Renal cortex interstitium (tissue), 15 donors: ENCODE measurements at places on chromosomes 6 and 20. TPM values are rescaled to one million over a fixed set of nuclear protein-coding genes. Genes with fewer than 3 reads are reported as not detected.

DNA sequence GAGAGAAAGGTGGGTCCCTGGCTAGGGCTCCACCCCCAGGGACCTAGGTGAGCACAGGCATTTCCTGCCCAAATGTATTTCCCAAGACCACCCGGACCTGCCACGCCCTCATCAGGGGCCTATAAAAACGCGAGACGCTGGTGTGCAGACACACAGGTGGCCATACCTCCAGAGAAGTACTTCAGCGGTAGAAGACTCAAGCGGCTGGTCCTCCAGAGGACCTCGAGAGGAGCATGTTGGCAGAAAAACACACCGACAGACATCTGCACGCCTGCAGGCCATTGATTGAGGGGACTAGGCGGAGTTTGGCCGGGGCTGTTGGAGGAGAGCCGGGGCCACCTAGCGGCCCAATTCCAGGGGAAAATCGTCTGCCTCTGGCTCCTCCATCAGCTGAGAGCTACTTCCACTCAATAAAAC, 695.8 kb upstream of the MMS22L start:
- no peak for DNase-seq

DNA sequence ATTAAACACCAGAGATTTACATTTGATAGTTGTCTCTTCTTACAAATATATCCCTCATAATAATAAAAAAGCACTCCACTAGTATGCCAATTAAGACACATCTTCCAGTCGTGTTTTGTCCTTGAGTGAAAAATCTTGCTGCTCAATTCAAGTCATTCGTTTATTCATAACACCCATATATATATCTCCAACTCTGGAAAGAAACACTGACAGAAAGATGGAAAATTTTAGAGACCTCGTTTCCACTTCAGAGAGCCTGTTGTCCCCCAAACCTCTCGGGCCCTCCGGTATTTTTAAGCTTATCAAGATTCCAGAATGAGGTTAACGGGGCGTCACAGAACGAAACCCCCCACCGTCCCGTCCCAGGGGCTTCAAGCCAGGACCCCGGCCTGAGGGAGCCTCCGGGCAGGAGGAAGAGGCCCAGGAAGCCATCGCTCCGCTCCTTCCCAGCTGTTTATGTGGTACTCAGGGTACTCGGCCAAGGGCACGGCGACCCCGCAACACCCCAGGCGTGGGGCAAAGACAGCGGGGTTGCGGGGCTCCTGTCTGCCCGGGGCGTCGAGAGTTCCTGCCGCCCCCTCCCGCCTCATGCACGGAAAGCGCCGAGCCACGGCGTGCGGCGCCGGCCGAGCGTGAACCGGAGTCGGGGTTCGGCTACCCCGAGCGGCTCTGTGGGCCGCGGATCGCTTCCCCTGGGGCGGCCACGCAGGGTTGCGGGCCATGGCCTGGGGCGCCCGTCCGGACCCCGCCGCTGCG, 623 bp upstream of the SNX9 start:
- DNase-seq: no peak

DNA sequence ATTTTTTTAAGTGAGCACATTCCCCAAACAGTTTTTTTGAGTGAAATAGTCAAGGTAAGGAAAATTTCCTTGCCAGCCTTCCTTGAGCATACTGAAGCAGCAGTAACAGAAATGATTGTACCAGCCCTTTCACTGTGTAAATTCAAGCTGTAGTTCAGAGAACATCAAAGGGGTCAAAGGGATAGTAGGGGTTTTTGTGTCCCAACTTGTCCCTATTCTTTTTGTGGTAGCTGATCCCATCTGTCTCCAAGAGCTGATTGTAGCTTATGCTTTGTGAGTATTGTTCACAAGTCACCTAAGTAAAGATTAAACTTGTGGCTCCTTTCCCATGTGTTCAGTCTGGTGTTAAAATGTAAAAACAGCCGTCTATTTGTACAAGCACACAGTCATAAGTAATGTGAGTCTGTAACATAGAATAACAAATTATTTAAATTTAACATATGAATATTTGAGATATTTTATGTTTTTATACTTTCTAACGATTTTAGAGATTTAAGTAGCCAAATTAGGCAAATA, 185.0 kb downstream of the CENPW start:
- no peak for DNase-seq

GRCh38 chr6:147467886-147468285, 40.6 kb upstream of the SAMD5 start:
- DNase-seq: no peak

DNA sequence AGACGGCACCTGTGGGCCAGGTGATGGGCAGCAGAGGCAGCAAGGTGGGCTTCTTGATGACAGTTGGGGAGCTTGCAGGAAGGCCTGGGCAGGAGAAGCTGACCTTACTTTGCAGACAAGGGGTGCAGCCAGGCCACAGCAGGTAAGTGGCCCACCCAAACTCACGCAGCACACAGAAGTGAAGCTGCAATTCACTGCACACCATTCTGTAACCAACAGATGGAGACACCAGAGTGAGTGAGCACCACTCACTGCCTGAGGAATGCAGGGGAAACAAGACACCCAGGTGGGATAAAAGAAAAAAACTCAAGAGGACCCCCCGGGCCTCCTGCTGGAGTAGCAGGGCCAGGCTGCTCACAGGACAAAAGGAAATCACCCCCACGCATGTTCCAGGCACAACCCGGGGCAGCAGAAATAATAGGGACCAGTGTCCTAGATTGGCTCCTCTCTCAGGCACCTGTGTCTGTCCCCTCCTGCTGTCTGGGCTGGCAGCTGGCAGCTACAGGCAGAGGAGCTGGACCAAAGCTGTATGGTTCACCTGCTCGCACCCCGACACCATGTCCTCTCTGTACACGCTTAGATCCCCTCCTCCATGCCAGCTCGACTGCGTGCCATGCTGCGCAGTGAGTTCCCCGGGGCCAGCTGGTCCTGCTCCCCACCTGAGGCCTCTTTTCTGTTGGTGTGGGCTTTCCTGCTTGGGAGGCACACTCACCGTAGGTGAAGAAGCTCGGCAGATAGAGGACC, 4.9 kb downstream of the MTCH1 start:
- no peak for DNase-seq

DNA sequence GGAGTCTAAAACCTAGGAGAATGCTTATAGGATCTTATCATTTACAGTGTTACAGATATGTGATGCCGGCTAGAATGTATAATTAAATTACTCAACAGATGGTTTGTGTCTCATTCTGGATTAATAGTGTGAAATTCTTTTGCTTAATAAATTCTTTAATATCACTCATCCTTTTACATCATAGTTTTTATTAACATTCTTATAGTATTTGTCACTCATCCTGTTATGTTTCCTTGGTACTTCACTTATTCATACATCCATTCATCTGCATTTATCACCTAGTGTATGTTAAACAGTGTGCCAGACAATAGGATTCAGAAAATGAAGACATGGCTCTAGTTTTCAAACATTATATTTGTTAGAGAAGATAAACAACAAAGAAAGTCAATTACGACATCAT, 468.7 kb downstream of the FRK start:
- DNase-seq: no peak

DNA sequence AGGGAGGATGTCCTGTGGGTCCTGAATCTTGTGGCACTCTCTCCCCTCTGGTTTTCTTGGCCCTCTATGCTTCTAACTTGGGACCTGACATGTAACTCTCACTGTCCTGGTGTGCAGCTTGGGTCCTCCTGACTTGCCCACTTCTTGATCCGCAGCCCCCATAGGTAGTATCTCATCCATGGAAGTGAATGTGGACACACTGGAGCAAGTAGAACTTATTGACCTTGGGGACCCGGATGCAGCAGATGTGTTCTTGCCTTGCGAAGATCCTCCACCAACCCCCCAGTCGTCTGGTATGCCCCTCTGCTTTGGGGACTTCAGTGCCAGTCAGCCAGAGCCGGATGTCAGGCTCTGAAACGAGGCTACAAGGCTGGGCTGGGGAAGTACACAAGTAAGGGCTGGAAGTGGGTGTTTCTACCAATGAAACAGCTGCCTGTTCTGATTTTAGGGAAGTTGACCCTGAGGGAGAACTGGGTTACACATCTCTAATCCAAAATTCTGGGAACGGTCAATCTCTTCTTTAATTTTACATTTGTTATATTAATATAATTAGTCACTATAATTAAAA, 641 bp downstream of the DBNDD2 start:
- DNase-seq: no peak

DNA sequence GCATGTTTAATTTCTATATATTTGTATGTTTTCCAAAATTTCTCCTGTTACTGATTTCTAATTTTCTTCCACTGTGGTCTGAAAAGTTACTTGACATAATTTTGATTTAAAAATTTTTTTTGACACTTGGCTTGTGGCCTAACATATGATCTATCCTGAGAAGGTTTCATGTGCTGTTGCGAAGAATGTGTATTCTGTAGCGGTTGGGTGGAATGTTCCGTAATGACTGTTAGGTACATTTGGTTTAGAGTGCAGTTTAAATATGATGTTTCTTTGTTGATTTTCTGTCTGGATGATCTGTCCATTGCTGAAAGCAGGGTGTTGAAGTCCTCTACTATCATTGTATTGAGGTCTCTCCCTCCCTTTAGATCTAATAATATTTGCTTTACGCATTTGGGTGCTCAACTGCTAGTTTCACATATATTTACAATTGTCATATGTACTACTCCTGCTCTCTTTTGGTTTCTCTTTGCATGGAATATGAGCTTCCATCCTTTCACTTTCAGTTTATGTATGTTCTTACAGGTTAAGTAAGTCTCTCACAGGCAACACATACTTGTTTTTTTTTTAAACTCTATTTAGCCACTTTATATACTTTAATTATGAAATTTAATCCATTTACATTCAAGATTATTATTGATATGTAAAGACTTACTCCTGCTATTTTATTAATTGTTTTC, 19.5 kb upstream of the EDN1 start:
- DNase-seq: no peak

GRCh38 chr20:2305479-2305878, 9.7 kb downstream of the TGM3 start:
- DNase-seq: no peak

- no peak for DNase-seq
Measured at GRCh38 chr6:12222405-12223366, 67.5 kb upstream of the EDN1 start.

- no peak for DNase-seq
Measured at GRCh38 chr6:126665551-126665950, 325.6 kb downstream of the CENPW start.

GRCh38 chr20:59735486-59735885, 131.1 kb downstream of the PHACTR3 start:
- no peak for DNase-seq

- no peak for DNase-seq
Measured at GRCh38 chr20:59102841-59103299, 60.3 kb upstream of the PRELID3B start.

GRCh38 chr6:43093436-43094289, 17.5 kb downstream of the PTK7 start:
- DNase-seq: no peak

DNA sequence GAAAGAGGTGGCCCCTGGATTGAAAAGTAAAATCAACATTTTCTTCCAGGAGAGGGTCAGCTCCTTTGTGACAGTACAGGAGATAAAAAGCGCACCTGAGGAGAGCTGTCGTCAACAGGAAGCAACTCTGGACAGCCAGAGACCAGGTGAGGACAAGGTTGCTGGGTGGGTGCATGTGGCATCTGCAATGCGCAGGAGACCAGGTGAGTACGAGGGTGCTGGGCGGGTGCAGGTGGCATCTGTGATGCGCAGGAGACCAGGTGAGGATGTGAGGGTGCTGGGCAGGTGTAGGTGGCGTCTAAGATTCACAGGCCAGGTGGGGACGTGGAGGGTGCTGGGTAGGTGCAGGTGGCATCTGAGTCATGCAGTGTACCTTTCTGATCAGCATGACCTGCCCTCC, 38.4 kb downstream of the WDR27 start:
- DNase-seq: no peak

GRCh38 chr6:131210469-131210868, 75.2 kb downstream of the AKAP7 start:
- DNase-seq: no peak

DNA sequence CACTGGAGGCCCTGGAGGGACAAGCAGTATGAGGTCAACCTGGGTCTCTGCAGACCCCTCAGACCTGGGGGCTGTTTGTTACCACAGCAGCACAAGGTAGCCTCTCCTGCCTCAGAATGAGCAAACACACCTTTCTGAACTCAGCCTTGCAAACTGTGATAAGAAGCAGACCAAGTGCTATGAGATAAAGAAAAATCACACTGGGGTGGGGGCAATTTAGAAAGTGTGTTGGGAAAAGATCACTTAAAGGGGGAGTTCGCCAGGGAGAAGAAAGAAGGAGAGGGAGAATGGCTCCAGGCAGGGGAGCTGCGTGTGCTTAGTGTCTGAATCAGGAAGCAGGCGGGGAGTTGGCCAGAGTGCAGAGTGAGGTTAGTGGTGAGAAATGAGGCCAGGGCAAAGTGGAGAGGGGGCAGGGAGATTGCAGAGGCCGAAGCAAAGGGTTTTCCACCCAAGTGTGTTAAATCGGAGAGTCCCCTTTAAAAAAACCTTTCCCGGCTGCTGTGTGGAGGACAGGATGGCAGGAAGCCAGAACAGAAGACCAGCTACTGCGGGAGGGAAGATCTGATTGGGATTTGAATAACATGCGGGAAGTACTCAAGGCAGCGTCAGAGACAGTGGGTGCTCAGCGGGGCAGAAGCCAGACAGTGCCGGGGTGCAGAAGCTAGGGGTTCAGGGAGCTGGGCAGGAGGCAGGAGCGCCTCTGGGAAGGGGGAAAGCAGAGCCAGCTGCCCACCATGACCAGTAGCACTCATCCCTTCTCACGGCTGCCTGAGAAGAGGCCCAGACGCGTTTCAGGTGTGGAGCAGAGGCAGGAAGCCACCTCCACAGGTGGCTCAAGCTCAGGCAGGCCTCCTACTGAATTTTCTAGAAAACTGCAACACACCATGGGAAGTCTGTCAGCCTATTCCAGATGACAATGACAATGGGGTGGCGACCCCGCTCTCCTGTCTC, 9.0 kb downstream of the ADA start:
- no peak for DNase-seq

GRCh38 chr6:118012944-118013343, 105.9 kb downstream of the SLC35F1 start:
- no peak for DNase-seq

- DNase-seq: no peak
Measured at GRCh38 chr6:21587179-21587960, 6.2 kb upstream of the SOX4 start.

The SEMG1 gene
- not detected for polyA plus RNA-seq

The PRICKLE4 gene
- 4.2 TPM for polyA plus RNA-seq

The CAPN11 gene
- polyA plus RNA-seq: not detected

The PLCB4 gene
- 14.8 TPM for polyA plus RNA-seq

The MUC21 gene
- not detected for polyA plus RNA-seq

The CTSA gene
- 120 TPM for polyA plus RNA-seq

The RIMS1 gene
- 2.8 TPM for polyA plus RNA-seq

The PRL gene
- polyA plus RNA-seq: 0.13 TPM

The GDAP1L1 gene
- polyA plus RNA-seq: 0.12 TPM

The SCUBE3 gene
- 49.2 TPM for polyA plus RNA-seq

The RFX6 gene
- polyA plus RNA-seq: 0.08 TPM

The MYL9 gene
- 220 TPM for polyA plus RNA-seq

The SLC24A3 gene
- polyA plus RNA-seq: 5.4 TPM

The PET117 gene
- polyA plus RNA-seq: 16.5 TPM

The XRN2 gene
- 108 TPM for polyA plus RNA-seq
